Stimulated activated CD4-positive, alpha-beta T cell treated with anti-CD3 and anti-CD28 coated beads, Interleukin-4, amount 100 ng/mL, for 1 hour (primary cell): ENCODE measurements at places on chromosomes 11 and 22.

- no peak for DNase-seq
Observed at GRCh38 chr22:36232715-36233401, 6.5 kb downstream of the APOL2 start.

GRCh38 chr11:77636731-77637344, 756 bp downstream of the CLNS1A start:
- DNase-seq = no peak

DNA sequence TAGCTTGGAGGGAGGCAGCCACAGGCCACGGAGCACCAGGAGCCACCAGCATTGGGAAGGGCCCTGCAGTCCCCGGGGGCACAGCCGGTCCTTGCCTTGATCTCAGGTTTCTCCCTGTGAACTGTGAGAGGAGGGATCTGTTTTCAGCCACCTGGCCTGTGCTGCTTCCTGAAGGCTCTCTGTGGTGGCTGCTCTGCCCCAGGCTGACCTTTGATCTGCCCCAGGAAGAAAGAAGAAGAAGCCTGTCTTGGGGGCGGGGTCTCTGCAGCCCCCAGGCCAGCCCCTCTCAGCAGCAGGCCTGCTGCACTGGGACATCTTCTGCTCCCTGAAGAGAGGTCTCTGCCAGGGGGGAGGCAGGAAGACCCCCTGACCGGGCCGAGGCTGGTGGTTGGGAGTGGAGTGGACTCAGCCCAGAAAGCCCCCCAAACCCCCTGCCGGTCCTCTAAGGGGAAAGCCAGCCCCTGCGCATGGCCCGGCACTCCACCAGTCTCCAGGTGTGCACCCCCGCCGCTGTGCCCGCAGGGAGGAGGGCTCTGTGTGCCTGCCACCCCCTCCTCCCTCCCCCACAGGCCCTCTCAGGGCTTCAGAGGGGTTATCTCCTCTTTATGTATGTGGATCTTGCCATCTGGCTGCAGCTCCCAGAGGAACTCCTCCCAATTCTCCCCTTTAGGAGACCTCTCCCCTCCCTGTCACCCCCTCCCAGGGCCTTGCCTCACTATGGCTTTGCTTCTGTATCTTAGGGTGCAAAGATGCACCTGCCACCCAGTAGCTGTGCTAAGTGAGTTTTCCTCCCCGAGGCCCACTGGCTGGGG, 675.3 kb downstream of the BRD1 start:
- no peak for DNase-seq

DNA sequence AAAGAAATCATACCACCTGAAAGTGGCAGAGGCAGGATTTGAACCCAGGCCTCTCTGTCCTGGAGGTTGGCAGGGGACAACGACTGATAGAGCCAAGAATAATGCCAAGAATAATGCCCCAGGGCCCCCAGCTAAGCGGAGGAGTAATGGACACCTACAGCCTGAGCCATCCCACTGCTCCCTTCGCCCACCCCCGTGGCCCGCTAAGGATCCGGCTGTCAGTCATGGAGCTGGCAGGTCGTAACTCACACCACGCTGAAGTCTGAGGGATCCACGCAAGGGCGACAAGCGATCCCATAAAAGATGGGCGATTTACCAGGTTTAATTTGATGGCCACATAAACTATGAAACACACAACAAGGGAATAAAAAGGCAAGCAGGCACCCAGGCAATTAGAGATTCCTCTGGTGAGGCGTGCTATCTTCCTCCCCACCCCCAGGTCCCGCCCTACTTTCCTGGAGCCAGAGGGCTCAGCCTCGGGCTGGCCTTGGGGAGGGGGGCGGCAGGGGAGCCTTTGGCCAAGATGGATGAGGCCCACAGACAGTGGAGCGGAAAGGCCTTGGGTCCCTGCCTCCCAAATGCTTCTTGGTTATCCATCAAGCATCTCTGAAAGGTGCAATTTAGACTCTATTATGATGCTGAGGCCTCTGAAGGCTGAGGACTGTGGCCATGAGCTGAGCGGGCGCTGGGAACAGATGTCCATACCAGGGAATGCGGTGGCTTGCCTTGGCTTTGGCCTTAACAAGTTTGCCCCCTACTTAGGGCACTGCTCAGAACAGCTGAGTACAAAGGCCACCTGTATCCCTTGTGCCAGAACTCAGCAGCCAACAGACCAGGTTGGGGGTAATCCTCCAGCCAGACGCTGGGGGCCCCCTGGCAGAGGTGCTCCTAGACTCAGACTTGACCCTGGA, 55.2 kb downstream of the MACROD1 start:
- DNase-seq = no peak

- no peak for DNase-seq
Observed at GRCh38 chr22:45757068-45757467, 85.4 kb downstream of the ATXN10 start.

DNA sequence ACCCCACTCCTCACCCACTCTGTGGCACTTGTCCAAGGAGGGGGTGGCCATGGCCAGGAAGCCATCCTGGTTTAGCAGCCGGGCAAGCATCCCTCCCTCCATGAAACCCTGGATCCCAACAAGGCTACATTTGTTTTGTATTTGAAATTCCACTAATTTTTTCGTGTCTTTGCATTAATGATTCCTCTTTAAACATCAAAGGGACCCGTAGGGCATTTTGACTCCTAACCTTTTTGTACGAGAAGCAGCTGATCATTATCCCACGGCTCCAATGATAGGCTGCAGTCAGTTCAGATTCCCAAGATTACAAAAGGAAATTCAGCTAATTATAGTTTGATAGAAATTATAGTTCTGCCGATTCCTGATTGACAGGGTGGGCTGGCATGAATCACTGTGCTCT, 10.7 kb downstream of the MYEOV start:
- DNase-seq = no peak

- peak; percentile 81 for DNase-seq
Observed at GRCh38 chr22:46335201-46336118, at the start of gene TRMU. TSS of gene TRMU (plus strand) at chr22:46335714. CDS start at chr22:46335765, 51 bp downstream.

- DNase-seq = peak; percentile 10
Observed at GRCh38 chr22:25488244-25489020, 76.0 kb upstream of the GRK3 start.

DNA sequence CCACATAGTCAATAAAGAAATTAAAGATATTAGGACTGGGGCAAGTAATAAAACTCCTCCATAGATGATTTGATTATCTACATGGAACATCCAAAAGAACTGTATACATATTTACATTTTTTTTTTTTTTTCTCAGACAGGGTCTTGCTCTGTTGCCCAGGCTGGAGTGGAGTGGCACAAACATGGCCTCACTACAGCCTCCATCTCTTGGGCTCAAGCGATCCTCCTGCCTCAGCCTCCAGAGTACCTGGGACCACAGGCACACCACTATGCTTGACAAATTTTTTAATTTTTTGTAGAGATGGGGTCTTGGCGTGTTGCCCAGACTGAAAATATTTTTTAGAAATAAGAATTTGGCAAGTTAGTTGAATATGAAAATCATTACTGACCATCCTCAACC, 24.7 kb downstream of the REXO2 start:
- no peak for DNase-seq

- no peak for DNase-seq
Observed at GRCh38 chr22:45603619-45604018, 68.0 kb upstream of the ATXN10 start.

DNA sequence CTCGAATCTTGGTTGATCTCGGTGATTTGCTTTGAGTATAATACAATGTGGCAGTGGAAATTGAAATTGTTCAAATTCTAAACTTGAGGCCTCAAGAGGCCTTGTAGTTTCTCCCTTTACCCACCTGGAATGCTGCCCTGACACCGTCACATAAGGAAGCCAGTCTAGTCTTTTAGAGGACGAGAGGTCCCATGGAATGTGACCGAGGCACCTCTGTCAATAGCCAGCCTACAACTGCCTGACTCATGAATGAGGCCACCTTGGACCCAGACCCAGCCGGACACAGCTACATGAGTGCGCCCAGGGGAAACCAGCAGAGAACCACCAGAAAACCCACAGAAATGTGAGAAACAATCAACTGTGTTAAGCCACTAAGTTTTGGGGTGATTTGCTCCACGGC, 52.5 kb downstream of the RPL27A start:
- DNase-seq = no peak

DNA sequence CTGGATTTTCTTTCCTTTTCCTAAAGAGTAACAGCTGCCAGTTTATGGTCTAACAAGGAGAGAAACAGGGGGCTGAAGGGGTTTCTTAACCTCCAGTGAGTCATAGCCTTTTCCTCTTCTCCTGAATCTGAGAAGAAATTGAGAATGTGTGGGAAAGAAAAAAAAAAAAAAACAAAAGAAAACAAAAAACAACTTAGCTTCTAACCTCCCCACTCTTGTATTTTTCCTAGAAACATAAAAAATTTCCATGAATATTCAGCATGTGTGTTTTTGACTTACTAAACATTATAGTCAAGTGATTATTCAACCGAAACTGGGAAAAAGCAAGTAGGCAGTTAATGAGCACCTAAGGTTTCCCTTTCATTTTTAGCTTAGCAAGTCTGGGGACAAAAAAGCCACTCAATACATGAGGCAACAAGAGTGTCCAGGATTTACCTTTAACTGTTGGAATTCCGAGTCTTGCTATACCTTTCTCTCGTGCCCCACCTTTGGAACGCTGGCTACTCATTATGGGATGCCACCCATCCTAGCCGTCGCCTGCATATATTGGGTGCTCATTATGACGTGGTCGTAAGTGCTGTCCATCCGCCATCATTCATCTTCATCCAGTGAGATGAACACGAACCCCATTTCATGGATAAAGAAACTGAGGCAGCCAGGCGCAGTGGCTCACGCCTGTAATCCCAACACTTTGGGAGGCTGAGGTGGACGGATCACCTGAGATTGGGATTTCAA, 2.4 kb downstream of the ASPHD2 start:
- no peak for DNase-seq

DNA sequence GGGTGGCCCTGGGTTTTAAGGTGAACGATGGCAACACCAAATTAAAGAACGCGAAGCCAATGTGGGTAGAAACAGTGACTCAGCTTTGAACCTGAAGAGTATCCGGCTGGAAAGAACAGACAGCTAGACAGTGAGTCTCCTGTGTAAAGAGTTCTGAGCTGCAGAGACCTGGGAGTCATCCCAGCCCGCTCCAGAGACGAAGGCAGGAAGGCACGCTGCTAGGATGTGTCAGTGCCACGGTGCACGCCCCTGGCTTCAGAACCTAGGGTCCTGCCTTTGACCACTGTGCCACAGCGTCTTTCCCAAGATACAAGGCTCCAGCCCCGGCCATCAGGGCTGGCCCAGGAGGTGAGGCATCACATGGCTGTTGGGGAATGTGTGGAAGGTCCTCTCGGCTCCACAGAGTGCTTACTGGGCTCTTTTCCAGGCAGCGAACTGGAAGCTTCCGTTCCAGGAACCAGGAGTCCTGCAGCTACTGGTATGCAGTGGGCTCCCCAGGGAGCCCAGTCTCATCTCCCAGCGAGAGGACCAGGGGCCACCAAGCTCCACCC, 29.9 kb downstream of the LRFN4 start:
- no peak for DNase-seq

DNA sequence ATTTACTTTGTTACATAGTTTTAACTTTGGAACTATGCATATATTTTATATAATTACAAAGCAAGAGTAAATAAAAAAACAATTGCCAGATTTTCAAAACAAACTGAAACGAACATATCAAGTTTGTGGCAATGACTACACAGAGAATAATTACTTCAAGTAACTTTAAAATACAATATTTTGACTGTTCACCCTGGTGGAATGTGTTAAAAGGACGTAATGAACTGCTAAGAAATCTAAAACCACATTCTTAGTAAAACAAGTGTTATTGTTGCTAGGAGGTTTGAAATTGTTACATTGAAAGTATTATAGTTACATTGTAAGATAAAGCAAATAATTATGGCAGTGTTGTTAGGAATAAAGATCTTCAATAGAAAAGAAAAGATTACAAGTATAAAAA, 71.4 kb downstream of the SFI1 start:
- DNase-seq = no peak

DNA sequence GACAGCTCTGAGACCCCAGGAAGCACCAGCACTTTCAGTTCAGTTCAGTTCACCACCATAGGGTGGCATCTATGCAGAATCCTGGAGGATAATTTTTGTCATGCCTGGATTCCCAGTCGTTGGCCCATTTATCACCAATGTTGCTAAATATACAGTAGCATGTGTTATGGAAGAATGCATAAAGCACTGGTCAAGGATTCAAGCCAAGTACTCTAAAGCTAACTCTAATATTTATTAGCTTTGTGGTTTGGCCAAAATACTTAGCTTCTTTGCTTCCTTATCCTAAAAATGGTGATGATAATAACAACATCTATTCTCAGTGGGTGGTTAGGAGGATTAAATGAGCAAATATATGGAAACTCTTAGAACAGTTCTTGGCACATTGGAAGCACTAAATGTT, 294.7 kb upstream of the ZC3H12C start:
- no peak for DNase-seq

DNA sequence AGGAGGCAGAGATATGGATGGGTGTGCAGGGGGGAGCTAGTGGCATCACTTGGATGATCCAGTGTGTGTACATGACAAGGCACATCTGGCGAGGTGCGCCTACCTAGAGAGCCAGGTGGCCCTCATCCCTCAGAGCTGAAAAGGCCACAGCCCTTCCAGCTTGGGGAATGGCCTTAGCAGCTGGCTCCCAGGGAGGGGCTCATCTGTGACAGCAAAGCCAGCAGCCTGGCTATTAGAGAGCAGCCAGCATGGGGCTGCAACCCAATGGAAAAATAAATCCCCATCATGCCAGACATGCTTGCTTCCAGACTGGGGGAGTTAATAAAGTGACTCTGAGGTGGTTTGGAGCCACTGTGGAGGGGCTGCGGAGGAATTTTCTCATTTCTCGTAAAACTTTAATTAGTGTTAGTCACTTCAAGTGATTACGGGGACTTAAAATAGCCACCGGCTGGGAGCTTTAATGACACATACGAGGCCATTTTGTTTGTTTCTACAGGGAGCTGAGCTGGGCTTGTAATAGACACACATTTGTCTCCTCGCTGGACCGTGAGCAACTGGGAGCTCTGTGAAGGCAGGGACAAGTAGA, 111.2 kb upstream of the ALX4 start:
- no peak for DNase-seq

DNA sequence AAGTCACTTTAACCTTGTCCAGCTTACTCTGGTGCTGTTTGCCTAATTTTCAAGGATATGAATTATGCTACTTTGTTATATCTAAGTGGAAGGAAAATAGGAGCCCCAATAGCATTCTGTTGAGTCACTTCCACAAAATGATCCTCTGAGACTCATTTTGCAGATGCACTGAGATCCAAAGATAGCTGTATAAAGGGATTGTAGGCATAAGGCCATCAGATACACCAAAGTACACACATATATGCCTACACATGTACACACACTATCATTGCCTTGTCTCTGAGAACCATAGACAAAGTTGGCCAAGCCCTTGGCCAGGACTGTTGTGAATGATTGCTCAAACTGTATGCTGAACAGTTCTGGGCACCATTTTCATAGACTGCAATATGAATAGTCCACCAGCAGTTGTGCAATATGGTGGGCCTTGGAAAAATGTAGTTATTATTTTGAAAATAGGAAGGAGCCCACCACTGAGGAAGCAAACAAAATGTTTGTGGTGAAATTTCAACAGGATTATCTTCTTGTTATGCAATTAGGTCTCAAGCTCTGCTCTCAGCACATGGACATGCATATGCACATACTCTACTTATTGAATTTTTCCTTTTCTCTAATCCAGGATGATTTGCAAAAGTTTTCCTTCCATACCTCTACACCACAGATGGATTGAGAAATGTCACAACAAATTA, 186.0 kb upstream of the CTSC start:
- no peak for DNase-seq

- no peak for DNase-seq
Observed at GRCh38 chr11:26297189-26297975, 34.5 kb upstream of the ANO3 start.
